ENCODE measurements at places on chromosomes 2 and 18.

GRCh38 chr2:150531591-150531990 lies 44.1 kb upstream of the RND3 start:
- no peak for DNase-seq

DNA sequence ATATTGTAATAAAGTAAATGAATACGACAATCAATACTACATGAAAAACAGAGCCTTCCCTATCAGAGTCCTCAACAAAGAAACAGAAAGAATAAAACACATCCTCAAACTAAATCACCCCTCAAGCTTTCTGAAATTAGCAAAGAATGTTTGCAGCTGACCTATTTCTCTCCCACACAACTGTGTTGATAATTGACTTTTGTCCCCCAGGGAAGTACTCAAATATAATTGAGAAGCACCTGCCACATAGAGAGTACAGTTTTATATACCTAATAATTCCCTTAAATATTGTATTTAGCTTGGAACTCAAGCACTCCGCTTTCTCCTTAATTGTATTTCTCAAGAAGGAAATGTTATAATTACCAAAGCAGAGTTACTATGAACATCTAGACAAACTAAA lies 12.6 kb downstream of the CACNB4 start:
- DNase-seq: no peak

DNA sequence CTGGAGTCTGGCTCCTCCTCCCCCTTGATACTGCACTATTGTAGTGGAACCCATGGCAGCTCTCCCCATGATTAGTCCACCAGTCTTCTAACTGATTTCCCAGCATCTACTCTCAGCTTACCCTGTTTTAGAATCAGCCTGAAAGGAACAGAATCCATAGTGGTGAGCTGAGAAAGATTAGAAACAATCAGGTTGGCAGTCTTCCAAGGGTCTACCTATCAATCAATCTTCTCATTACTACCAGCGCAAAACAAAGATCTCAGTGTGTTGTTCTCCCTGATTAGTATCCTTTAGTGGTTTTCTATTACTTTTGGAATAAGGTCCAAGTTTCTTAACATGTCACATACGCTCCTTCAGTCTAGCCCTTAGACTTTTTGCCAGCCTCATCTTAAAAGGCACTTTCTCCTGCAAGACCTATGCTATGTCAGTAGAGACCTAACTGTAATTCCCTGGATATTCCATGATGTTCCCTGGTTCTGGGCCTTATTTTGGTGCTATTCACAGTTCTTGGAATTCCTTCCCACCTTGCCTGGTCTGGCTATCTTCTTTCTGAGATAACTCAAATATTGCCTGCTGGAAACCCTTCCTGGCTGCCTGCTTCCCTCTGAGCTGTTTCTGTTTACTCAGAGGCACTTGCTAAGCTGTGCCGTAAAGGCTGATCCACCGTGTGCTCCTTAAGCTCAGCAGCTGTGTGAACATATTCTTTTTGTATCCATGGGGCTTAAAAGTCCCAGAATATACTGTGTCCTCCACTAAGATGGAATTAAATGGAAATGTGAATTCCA lies 32.6 kb downstream of the LAMA3 start:
- DNase-seq: no peak

- no peak for DNase-seq
Measured at GRCh38 chr2:33644215-33644614, 45.1 kb upstream of the FAM98A start.

- DNase-seq: no peak
Measured at GRCh38 chr2:157413326-157414035, 30.4 kb downstream of the CYTIP start.

DNA sequence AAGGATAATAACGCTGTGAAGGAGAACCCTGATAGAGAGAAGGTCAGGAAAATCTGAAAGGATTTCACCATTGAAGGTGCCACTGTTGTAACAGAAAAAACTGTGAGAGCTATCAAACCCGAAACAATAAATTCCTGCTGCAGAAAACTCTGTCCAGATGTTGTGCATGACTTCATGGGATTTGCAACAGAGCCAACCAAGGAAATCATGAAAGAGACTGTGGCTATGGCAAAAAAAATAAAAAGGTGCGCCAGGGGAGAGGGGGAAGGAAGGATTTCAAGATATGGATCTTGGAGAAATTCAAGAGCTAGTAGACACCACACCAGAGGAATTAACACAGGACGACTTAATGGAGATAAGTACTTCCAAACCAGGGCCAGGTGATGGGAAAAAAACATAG lies 88.0 kb downstream of the LDLRAD4 start:
- DNase-seq: no peak

DNA sequence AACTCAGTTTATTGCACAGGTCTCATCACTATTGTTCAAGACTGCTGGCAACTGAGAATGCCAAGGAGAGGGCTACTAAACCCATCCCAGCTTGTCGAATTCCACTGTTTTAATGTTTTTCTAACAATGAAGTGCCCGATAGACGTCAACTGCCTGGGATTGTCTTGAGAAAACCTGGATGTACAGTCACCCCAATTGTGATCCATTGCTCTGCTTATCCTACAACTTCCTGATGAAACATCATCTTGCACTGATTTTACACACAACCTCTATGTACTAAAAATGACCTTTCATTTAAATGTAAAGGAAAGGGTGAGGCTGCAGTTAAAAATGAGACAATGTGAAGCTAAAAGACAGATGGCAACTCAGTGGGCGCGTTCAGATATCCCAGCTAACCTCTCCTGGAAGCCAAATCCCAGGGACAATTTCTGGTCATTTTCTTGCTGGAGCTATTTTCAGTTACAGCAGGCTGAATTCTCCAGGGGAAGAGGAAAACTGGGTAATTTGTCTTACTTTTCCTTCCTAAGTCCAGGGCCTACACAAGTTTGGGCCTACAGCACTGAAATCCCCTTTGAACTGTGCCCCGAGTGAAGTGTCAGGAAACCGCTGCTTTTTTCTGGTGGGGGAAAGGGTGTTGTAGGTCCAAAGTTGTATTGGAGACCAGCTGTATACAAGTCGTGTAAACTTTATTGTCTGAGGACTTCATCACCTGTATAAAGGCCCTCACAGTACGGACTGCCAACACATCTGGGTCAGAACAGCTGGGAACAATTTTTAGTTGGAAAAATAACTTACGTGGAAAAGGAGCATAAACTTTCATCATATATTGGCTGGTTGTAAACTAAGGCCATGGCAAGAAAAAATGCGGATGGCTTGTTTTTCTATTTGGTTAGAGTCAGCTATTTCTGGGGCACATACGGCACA lies 68.9 kb upstream of the LTBP1 start:
- DNase-seq: no peak

DNA sequence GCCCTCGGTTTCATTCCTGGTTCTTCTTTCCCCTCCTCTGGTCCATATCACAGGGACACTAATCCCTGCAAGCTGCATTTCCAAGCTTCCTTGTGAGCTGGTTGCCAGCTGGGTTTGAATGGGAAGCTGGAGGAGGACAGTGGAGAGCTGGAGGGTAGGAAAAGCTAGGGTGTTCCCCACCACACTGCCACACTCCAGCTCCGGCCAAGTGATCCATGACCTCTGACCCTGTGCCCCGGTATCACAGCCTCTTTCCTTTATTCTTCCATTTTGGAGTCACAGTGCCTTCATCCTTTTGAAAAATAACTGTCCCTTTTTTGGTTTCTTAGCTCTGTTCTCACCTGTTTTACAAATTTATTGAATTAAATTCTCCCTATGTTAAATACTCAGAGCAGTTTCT lies 13.1 kb upstream of the NR4A2 start:
- no peak for DNase-seq

- no peak for DNase-seq
Measured at GRCh38 chr2:238857959-238858358, 10.1 kb downstream of the TWIST2 start.

- no peak for DNase-seq
Measured at GRCh38 chr2:290090-290722, 2.3 kb upstream of the ALKAL2 start.

GRCh38 chr2:219684721-219685689 lies 57.6 kb downstream of the SLC4A3 start:
- peak; percentile 78 for DNase-seq

DNA sequence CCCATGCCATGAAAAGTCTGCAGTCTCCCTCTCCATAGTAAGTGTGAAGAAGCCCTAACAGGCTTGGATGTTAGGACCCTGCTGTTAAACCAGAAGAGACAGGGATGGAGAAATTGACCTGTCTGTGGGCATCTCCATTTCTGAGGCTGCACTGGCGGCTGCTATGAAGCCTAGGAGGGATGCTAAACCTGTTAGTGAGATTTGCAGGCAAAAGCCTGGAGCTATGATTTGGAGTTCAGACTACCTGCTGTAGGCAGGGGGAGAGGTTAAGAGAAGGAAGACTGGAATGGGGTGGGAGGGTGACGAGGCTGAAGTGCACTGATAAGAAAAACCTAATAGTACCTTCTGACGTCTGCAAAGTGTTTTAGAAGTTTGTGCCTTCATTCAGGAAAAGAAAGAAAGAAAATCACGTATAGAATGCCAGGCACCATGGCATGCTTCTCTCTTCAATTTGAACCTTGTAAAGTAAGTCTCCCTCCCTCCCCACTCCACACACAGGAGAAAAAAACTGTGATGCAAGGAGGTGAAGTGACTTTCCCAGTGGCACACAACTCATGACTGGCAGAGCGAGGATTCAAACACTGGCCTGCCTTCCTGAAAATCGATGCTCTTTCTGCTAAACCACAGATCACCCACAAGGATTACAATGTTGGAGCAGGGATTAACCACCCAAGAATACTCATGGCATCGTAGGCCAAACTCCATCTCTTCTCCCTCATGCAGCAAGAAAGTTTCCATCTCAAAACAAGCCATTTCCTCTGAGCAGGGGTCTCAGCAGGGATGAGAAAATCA lies 98.5 kb upstream of the PKDCC start:
- no peak for DNase-seq

GRCh38 chr2:167732326-167732725 lies 515.1 kb downstream of the STK39 start:
- DNase-seq: no peak

DNA sequence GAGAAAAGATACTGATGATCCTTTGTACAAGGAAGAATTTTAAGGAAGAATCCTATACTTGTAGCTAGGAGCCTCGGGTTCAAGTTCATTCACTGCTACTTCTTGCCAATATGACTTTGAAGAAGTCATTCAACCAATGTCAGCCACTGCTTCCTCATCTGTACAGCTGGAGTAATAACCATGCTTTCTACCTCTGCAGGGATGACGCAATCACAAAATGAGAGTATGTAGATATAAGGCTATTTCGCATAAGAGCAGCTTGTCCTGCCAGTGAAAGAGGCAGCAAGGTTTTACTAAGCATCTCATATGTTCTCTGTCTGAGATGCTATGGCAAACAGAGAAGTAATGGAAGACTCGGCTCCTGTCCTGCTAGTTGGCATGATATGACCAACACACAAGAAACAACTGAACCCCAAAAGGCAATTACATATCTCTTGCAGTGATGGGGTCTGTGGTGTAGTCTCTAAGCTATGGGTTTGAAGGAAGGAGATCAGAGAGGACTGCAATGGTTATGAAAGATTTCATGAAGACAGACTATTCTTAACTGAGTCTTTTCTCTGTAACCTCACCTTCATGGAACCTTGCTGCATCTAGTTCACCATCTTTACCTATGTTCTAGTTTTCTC lies 9.2 kb downstream of the AAK1 start:
- no peak for DNase-seq

DNA sequence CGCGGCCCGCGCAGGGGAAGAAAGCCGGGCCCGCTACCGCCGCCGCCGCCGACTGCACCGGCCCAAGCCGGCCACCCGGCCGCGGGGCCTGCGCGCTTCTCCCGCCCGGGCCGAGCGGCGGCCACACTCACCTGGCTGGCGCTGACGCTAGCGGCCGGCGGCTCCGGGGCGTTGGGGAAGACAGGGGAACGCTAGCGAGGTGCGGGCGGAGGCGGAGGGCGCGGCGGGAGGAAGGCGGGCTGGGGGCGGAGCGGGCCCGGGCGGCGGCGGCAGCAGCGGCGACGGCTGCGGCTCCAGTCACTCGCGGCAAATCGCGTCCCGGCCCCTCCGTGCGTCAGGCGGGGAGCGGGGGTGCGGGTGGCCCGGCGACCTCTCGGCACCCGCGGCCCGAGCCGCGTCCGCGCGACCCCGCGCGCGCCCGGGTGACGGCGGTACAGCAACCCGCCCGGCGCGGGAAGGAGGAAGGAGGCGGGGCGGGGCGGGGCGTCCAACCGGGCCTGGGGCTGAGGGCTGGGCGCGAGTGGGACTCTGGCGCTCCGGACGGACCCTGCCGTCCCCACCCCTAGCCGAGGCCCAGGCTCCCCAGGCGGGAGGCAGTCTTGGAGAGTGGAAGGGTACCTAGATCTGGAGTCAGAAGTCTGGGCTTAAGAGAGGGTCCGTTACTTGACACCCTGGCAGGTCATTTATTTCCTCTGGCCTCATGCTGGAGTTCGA lies at the start of gene SESTD1:
TSS of gene SESTD1 (minus strand) at position 465 of the 714 bp plus-strand sequence. CDS start 72,991 bp downstream, outside the sequence.
- peak; percentile 83 for DNase-seq

DNA sequence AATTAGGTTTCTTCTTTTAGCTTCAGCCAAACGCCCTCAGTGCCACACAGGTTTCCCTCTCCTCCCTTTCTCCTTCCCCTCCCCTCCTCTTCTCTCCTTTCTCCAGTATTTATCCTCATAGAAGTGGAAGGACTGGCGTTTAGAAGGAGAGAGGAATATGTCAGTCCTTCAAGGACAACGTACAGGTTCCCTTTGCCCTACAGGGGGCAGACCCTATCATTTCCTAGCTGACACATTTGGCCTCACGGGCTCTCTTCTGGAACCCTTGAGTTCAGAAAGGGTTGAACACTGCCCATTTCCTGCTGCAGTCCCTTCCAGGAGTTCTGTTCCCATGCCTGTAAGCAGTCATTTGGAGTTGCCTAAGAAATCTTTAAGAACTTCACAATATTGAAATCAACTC lies 46.1 kb downstream of the CDCA7 start:
- no peak for DNase-seq

GRCh38 chr2:187360286-187360685 lies 87.8 kb downstream of the CALCRL start:
- no peak for DNase-seq

GRCh38 chr2:168343586-168343985 lies 96.2 kb upstream of the STK39 start:
- no peak for DNase-seq

DNA sequence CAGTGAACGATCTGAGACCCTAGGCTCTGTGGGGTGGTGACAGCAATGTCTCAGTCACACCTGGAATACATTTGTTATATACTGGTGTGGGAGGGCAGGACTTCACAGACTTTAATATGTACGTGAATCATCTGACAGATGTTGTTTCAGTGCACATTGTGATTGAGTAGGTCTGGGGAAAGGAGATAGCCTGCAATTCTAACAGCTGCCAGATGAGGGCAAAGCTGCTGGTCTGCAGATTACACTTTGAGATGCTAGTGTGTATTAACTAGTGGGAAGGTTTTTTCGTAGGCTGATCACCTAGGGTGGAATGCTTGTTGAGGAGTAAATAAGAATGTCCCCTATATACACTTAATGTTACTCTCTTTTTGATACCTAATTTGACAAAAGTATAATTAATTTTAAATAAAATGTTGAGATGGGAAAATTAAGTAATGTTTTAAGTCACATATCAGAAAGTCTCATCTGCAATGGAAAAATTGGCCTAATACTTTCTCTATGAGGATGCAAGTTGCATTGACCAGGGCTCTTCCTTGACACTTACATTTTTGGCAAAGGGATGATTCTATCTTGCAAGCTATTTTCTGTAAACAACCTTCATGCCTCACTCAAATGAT lies 496.9 kb upstream of the HNMT start:
- no peak for DNase-seq

Measured in PC-9 (cell line).